ENCODE measurements at places on chromosomes 7 and 10.

- peak; percentile 62 for DNase-seq
These were observed 302.5 kb downstream of the ACTR3B start for GRCh38 chr7:153061910-153062528.

GRCh38 chr10:100737355-100738054 lies 7.9 kb upstream of the PAX2 start:
- DNase-seq, result no peak

DNA sequence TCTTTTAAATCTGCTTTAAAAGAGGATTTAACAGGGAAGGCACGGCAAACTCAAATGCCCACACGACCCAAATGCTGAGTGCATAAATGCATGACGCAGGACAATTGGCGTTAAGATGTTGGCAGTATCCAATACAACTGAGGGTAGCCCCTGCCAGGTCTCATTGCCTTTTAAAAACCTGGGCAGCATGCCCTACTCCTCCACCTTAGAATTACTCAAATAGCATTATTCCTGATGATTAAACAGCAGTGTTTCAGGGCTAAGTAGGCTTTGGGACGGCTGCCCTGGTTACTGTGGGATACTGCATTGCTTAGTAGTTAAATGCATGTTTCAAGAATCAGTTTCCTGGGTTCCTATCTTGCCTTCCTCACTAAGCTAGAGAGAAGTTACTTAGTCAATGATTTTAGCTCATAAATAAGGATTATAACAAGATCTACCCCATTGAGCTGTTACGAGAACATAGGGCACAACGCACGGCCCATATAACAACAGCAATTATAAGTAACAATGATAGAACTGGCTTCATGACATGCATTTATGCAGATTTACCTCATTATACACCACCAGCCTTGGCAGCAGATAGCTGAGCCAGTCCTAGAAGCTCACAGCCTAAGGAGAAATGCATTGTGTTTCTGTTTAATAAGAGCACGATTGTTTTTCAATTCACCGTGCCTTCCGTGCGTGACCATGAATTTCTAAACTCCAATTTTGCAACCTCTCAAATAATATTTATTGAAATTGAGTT lies 7.9 kb downstream of the TUBAL3 start:
- DNase-seq, result no peak

- no peak for DNase-seq
These were observed 24.1 kb upstream of the CHST15 start for GRCh38 chr10:124117511-124117785.

DNA sequence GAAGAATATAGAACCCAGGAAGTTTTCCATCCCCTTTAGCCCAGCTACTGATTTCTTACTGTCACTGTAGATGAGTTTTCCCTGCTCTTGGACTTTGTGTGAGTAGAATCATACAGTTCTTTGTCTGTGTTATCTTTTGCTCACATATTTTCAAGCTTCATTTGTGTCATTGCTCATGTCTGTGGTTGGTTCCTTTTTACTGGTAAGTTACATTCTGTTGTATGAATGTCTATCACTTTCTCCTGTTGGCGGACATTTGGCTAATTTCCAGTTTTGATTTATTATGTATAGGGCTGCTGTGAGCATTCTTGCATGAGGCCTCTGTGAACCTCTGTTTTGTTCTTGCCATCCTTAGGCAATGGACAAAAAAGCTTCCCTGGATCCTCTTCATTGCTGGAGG lies 5.3 kb downstream of the GLRX3 start:
- no peak for DNase-seq

Data from right forelimb (tissue), 1 donor.